Activated CD4-positive, alpha-beta T cell treated with anti-CD3 and anti-CD28 coated beads for 36 hours (primary cell): ENCODE measurements at places on chromosomes 7 and 10. TPM values are rescaled to one million over a fixed set of nuclear protein-coding genes. Genes with fewer than 3 reads are reported as not detected.

SLC25A28 gene
- total RNA-seq, result 65.9 TPM

DNA sequence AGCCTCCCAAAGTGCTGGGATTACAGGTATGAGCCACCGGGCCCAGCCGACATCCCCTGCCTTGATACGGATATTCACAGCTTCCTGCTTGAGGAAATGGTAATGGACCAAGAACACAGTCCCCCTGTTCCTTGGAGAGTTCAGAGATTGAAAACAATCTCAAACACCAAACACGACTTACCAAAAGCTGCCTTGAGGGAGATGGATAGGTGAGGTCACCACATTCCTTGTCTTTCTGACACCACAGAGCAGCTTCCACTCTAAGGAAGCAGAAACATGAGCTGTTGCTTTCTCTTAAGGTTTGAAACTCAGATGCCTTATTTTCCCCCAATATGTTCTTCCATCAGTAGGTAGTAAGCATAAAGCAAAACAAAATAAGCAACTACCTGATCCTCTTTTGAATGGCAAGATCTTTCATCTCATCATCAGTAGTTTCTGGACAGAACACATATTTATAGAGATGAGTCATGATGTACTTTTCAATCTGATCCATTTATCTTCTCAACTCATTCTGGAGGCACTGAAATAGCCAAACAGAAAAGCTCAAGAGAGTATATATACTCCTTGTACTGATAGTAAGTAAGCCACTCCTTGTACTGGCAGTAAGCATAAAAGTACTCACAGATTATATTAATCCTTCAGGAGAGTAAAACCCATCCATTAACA, 199.1 kb upstream of the KCTD7 start:
- no peaks in the 10 kb centered on the region for H3K27me3 ChIP-seq
- H3K36me3 ChIP-seq, result peaks cover 6% of the 10 kb centered on the region
- no peak overlapping the region for H3K4me3 ChIP-seq
- H3K27ac ChIP-seq, result no peak overlapping the region
- no peaks in the 10 kb centered on the region for H3K4me1 ChIP-seq
- DNase-seq, result no peak

CABCOCO1 gene
- not detected for total RNA-seq

DNA sequence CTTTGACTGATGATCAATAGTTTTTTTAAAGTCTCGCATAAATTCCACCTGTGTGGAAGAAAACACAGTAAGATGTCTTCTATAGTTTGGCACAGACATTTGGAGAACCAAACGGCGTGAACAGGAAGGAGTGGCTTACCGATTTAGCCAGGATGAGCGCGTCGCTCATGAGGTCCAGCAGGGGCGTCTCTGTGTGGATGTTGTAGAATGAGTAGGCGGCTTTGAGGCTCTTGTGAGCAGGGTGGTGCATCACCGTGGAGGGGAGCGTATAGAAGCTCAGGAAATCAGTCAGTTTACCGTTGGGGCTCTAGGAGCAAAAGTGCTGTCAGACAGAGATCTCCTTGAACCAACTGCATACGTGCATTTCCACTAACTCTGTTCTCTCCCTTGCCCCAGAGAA, 15.5 kb downstream of the RPP38 start:
- peak overlapping the region; percentile 7 for H3K27ac ChIP-seq
- H3K4me3 ChIP-seq, result no peak overlapping the region
- H3K36me3 ChIP-seq, result peaks cover 23% of the 10 kb centered on the region
- no peaks in the 10 kb centered on the region for H3K27me3 ChIP-seq
- peaks cover 9% of the 10 kb centered on the region for H3K4me1 ChIP-seq

DNA sequence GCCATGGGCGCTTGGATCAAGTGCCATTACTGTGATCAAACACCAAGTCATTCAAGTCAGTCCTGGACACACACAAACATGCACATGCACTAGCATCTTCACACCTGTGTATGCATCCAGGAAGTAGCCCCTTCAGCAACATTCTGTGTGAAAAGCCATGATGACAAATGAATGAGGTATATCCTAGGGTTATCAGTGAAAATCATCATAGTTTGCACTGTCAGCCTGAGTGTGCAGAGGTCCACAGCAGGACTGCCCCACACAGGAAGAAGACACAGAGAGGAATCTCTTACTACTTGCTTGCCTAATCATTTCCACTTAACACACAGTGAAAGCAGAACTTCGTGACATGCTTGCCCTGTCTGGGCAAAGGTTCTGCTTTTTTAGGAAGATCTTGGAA, 184.0 kb upstream of the ADO start:
- H3K36me3 ChIP-seq, result no peaks in the 10 kb centered on the region
- peaks cover 7% of the 10 kb centered on the region for H3K4me1 ChIP-seq
- H3K27ac ChIP-seq, result no peak overlapping the region
- H3K4me3 ChIP-seq, result no peak overlapping the region
- no peak for DNase-seq
